ENCODE measurements at places on chromosomes 7 and 10. TPM values are rescaled to one million over a fixed set of nuclear protein-coding genes. Genes with fewer than 3 reads are reported as not detected.

DNA sequence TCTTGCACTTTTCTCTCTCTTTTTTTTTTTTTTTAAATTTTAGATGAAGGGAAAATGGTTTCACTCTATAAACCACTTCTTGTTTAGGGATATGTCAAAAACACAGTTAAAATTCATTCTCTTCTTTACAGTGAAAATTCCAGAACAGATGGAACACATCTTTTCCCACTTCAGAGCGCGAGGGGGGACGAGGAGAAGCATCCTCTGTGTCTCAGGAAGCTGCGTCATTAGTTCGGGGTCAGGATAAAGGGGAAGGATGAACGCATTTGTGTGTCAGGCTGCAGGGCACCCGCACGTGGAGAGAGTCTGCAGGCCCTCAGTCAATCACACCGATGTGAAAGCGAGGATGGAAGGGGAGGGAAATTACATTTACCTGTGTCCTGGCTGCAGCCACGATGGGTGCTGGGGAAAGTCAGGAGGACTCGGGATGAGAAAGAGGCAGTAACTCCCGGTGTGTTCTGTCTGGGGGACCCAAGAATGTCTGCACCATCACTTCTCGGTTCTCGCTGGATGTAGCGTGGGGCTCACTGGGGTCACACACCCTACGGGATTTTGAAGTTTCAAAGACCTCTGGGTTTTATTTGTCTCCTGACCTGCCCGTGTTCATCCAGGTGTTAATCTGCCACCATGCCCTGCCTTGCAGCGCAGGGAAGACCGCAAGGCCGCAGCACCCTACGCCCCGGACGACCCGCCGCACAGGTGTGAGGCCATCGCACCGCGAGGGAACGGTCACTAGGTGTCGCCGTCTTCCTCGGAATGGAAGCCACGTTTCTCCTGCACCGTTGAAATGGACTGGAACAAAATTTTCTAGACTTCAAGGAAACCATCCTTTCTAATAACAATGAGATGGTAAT is 66.7 kb upstream of the PITRM1 start:
- DNase-seq = peak; percentile 80

The GATA3 gene
- not detected for total RNA-seq

GRCh38 chr7:42915356-42915755 is 3.5 kb upstream of the C7orf25 start:
- no peak for DNase-seq

DNA sequence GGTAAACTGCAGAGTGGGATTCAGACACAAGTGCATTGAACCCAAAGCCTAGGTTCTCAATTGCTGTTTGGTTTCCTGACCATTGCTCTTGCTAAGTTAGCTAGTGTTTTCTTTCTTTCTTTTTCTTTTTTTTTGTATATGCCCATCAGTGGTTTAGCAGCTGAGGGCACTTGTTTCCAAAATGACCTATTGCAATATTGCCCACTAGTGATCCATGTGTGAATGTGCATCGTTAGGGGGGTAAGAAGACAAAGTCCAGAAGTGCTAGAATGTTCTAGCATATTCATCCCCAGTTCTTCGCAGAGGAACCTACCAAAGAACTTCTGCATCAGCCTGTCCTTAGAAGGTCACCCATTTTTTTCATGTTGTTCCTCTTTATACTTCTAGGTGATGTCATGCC is 252.8 kb upstream of the GPR26 start:
- no peak for DNase-seq

- DNase-seq = no peak
These were observed 86.8 kb upstream of the NAMPT start for GRCh38 chr7:106371629-106372028.

- no peak for DNase-seq
These were observed 65.3 kb upstream of the SMNDC1 start for GRCh38 chr10:110370006-110370405.

The PRPF18 gene
- total RNA-seq = 29.5 TPM

- DNase-seq = no peak
These were observed 48.7 kb downstream of the OAT start for GRCh38 chr10:124369986-124370385.

The PLAC9 gene
- 2.4 TPM for total RNA-seq

Data from dorsolateral prefrontal cortex (tissue), 122 donors.